ENCODE measurements at places on chromosomes 7 and 10.

DNA sequence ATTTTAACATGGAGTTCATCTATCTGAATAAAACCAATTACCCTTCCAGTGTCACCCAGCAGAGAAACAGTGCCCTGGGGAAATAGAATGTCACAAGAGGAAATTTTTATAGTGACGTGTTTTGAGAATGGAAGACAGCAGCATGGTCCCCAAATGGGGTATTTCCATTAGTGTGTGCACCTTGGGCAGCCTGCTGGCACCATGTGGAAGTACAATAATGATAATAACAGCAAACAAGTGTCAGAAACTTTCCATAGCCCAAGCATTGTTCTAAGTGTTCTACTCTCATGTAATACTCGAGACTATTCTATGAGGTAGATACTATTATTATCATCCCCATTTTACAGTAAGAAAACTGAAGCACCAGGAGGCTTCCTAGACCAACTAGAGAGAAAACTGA, 2.2 kb upstream of the PDE1C start:
- DNase-seq = no peak

GRCh38 chr7:100682228-100682741, 8.7 kb downstream of the GNB2 start:
- no peak for DNase-seq

GRCh38 chr7:74307738-74308505, 18.7 kb downstream of the CLIP2 start:
- no peak for DNase-seq

DNA sequence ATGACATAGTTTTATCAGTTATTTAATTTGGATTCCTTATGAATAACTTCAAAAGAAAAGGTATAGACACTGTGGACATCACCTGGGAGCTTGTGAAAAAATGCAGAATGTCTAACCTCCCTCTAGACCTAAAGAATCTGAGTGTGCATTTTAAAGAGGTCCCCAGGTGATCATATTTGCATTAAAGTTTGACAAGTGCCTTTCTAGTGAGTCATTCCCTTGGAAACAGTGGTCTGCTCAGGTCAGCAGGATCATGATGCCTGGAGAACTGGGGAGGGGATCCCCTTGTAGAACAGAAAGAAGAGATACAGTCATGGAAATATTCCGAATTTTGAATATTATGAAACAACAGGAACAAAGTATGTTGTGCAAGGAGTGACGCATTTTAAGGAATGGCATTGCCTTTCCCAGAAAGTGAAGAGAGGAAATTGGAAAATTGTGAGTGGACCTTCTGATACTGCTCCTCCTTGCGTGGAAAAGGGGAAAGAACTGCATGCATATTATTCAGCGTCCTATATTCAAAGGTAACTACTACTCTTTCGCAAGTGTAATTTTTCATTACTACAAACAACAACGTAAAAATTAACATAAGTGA, 4.6 kb downstream of the STEAP2 start:
- no peak for DNase-seq

GRCh38 chr10:23194966-23195845, 3.1 kb downstream of the PTF1A start:
- no peak for DNase-seq

GRCh38 chr10:132961787-132962622, 19.6 kb upstream of the CFAP46 start:
- peak; percentile 87 for DNase-seq

DNA sequence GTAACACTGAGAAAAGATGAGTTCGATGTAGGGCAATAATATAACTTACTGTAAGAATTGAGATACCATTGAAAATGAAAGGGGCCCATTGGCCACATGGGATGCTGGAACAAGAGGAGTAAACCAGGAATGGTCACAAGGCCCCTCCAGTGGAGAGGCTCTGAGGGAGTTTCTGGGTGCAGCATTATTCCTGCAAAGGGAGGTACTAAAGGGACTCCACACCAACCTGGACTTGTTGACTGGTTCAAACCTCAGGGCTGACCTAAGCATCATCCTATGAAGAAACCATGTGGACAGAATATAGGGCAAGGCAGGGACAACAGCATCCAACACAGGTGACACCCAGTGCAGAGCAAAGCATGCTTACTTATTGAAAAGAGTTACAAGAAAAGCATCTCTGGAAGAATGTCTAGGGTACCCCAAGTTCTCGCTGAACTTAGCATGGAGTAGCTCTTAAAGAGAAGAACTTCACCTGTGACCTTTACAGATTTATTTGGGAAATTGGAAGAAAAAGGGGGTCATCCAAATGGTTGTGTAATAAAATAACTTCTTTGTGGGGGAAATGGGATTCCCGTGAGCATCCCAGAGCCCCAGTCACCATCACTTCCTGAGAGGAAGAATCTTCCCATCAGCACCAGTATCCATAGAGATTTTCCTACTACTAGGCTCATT, 34.7 kb downstream of the PRSS2 start:
- no peak for DNase-seq

GRCh38 chr10:64506963-64507362, 985.8 kb downstream of the REEP3 start:
- no peak for DNase-seq

DNA sequence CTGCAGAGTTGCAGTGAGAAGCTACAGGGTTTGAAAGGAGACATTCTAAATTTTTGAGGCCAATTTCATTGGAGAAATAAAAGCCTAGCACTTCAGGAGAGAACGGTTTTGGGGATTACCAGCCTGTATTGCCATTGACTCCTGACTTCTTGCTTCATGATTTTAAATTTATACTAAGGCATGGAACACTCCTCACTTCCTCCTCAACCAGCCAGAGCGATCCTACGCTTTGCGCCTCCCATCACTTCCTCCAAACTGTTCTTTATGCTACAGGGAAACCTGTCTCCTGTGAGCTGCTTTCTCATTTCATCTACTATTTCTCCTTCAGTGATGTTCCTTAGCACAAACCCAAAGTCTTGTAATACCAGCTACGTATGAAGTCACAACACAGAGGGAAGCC, 495.1 kb downstream of the SUGCT start:
- no peak for DNase-seq

DNA sequence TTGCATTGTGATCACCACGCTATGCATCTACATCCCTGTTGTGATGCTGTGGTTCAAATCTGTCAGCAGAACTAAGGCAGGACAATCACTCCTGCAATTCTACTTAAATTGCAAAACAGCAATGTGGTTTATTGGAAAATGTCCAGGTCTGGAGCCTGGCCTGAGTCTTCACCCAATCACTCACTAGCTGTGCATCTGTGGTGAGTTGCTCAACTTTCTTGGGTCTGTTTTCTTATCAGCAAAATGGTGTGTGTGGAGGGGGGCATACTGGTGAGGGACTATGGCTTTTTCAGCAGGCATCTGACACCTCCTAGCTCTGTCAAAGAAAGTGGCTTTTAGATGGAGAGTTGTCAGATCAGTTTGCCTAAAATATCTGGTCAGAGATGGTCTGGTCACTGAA, 108.3 kb upstream of the FEZF1 start:
- DNase-seq = no peak

- no peak for DNase-seq
These were observed 73.4 kb downstream of the OR13A1 start for GRCh38 chr10:45241865-45242520.

GRCh38 chr7:137073571-137074325, 205.3 kb downstream of the CHRM2 start:
- DNase-seq = no peak

DNA sequence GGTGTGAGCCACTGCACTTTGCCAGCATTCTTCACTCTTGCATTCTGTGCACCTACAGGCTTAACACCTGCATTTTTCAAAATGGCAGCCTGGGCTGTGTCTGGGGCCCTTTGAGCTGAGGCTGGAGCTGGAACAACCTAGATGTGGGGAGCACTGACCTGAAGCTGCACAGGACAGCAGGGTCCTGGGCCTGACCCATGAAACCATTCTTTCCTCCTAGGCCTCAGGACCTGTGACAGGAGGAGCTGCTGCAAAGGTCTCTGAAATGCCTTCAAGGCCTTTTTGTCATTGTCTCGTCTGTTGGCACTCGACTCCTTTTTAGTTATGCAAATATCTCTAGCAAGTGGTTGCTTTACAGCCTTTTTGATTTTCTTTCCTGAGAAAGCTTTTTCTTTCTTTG, 82.3 kb downstream of the INPP5A start:
- DNase-seq = no peak

GRCh38 chr10:13066527-13066926, 33.4 kb upstream of the OPTN start:
- DNase-seq = no peak

GRCh38 chr10:57657164-57657765, 610.4 kb downstream of the IPMK start:
- peak; percentile 41 for DNase-seq

DNA sequence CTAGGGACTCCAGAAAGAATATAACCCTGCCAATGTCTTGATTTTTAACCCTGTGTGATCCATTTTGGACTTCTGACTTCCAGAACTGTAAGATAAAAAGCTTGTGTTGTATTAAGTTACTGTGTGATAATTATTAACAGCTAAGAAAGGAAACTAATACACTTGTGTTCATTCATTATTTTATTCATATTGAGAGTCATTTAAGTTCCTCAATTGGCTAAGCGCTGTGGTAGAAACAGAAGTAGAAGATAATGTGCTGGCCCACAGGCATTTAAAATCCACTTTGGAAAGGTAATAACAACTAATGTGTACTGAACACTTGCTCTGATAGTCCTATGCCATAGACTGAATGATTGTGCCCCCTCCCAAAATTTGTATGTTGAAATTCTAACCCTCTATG, 471.7 kb upstream of the GHITM start:
- DNase-seq = no peak

DNA sequence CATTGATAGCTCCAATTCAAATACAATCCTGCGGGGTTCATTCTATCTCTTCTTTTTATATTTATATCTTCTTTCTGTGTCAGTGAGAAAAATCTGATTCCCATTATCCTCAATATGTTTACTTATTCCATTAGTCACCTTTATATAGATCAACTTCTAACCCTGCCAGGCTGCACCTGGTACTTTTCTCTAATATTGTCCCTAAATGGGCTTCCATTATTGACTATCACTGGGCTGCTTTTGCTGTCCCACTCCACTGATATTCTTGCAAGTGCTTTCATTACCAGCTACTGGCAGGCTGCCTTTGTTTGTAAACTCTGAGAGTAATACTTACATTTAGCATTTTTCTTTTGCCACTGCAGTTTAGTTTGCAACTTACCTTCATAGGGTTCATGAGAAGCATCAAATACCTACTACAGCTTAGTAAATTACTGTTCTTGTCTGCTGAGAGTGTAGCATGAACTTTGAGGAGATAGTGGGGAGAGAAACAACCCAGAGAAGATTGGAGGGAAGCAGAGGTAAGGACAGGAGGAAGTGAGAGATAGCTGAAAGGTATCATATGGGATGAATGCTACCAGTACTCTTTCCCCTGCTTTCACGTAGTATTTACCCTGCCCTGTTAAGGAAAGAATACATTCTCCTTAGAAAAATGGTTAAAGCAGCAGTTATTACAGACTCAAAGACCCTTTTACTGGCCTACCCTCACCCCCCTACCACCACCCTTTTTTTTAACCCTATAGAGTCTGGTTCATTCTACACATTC, 119.1 kb downstream of the PHTF2 start:
- no peak for DNase-seq

- no peak for DNase-seq
These were observed 25.6 kb downstream of the SLC16A9 start for GRCh38 chr10:59684006-59684405.

- no peak for DNase-seq
These were observed 159.3 kb upstream of the NEBL start for GRCh38 chr10:21056461-21056860.

DNA sequence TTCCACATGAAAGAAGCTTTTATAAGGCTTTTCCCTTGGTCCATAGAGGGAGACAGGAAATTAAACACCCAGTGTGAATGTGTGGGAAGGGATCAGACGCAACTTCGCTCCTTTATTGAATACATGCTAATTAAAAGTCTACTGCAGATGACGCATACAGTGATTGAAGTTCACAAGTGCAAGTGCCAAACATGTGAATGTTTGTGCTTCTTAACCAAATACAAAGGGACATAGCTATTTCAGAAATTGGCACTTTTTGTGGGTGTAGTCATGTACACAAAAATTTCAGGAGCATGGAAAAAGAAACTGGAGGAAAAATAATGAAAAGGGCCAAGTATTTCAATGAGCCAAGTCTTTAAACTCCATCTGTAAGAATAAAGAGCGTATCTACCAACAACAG, 283.7 kb downstream of the SKAP2 start:
- DNase-seq = no peak

DNA sequence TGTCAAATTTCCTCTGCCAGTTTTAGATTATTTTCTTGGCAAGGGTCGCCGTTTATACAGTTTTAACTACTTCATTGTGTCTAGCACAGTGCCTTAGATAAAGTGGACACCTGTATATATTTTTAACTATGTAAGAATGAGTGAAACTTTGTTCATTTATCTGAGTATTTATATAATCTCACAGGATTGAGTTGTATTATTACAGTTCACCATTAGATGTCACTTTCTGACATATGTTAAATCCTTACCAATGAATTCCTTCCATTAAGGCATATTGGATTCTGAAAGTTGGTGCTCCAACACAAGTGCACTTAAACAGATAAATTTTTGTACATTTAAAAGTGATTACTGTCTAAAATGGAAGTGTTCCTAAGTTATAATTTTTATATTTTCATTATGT, 43.0 kb downstream of the ZMYND11 start:
- no peak for DNase-seq

DNA sequence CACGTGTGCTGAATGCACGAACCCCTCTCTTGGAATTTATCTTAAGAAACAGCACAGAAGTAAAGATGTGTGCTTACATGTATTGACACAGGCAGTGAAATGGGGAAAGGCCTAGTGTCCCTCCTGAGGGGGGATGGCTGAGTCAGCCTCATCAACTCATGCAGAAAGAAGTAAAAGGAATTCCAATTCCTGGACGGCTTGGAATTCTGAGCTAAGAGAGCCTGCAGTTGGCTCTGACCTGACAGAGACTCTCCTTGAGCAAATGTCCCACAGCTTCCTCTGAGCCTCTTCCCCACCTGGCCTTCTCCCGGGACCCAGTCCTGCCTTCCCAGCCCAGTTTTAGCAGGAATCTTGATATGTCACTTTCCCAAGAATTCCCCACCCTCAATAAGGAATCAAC, 542.4 kb upstream of the ADARB2 start:
- no peak for DNase-seq

GRCh38 chr7:77235276-77235675, 35.7 kb upstream of the FGL2 start:
- DNase-seq = no peak

DNA sequence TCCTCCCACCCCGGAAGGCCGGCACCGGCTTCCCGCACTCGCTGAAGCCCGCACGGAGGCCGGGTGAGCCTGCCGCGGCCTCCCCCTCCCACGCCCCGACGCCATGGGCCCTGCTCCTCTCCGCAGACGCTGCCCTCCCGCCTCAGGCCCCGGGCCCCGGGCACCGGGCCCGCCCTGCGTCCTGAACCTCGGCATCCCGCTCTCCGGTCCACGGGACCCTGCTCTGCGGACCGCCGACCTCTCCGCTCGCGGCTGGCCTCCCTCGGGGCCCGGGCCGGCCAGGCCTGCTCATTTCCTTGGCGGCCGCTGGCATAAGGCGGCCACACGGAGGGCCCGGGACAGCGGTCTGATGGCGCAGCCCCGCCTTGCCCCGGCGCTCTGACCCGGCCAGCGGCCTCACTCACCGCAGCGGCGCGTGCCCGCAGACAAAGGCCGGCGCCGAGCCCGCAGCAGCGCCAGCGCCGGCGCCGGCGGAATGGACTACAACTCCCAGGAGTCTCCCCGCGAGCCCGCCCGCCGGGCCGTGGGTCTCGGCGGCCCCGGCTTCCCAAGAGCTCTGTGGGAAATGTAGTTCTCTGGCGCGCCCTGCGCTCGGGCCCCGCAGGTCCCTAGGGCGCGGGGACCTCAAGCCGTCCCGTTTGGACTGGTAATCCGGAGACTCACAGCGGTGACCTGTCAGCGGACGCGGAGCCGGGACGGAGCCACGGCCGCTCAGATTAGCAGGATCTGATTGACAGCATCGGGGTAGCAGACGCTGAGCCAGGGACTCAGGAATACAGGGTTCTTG, at the start of gene ZNF32:
TSS of gene ZNF32 (minus strand) at position 484 of the 787 bp plus-strand sequence. CDS start 2,748 bp downstream, outside the sequence.
- DNase-seq = peak; percentile 87

Data from activated CD4-positive, alpha-beta T cell treated with anti-CD3 and anti-CD28 coated beads for 48 hours (primary cell).